Heart right ventricle (tissue), 16 donors: ENCODE measurements at places on chromosomes 6 and 20. TPM values are rescaled to one million over a fixed set of nuclear protein-coding genes. Genes with fewer than 3 reads are reported as not detected.

The TRAPPC3L gene
- total RNA-seq = 0.20 TPM

The GPR6 gene
- not detected for total RNA-seq

The NRN1 gene
- 14.9 TPM for total RNA-seq

- DNase-seq = no peak
- H3K27ac ChIP-seq = no peak overlapping the region
- no peaks in the 10 kb centered on the region for H3K4me1 ChIP-seq
- peaks cover 8% of the 10 kb centered on the region for H3K36me3 ChIP-seq
- H3K27me3 ChIP-seq = no peaks in the 10 kb centered on the region
Observed at GRCh38 chr6:116217069-116217468, 36.8 kb downstream of the TSPYL4 start.

- peak overlapping the region; percentile 85 for H3K27ac ChIP-seq
- no peaks in the 10 kb centered on the region for H3K27me3 ChIP-seq
- H3K36me3 ChIP-seq = peaks cover 16% of the 10 kb centered on the region
- peak overlapping the region; percentile 73 for H3K4me3 ChIP-seq
- H3K4me1 ChIP-seq = peaks cover 51% of the 10 kb centered on the region
Observed at GRCh38 chr6:34888514-34888856, 570 bp upstream of the ANKS1A start.

DNA sequence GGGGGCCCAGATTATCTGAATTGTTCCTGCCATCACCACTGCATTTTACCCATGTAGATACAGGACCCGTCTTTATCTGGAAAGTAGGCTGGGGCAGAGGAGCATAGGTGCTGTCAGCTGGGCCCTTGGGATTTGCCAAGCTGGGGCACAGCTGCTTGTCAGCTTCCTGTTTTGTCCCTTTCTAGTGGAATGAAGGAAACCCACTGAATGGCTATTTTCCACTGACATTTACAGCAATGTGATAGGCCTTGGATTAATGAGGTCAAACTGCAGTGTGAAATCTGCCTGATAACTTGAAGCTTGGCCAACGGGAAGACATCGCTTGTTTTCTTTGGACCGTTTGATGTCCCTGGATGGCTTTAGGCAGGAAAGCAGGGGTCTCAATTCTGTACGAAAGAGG is 6.7 kb downstream of the PPP1R16B start:
- DNase-seq = no peak
- no peak overlapping the region for H3K4me3 ChIP-seq
- H3K27me3 ChIP-seq = peaks cover 26% of the 10 kb centered on the region
- peaks cover 8% of the 10 kb centered on the region for H3K36me3 ChIP-seq

DNA sequence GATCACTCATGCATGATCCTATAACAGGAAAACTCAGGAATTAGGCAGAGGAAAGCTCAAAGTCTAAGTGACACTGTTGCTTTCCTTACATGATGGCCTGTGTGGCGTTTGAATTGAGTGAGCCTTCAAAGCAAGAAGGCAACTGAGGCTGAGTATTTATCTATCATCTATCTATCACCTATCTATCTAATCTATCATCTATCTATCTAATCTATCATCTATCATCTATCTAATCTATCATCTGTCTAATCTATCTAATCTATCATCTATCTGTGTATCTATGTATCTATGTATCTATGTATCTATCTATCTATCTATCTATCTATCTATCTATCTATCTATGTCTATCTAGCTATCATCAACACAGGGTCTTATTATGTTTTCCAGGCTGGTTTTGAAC is 41.8 kb upstream of the BCLAF1 start:
- no peaks in the 10 kb centered on the region for H3K27me3 ChIP-seq
- no peak overlapping the region for H3K4me3 ChIP-seq
- no peaks in the 10 kb centered on the region for H3K4me1 ChIP-seq
- H3K27ac ChIP-seq = no peak overlapping the region

DNA sequence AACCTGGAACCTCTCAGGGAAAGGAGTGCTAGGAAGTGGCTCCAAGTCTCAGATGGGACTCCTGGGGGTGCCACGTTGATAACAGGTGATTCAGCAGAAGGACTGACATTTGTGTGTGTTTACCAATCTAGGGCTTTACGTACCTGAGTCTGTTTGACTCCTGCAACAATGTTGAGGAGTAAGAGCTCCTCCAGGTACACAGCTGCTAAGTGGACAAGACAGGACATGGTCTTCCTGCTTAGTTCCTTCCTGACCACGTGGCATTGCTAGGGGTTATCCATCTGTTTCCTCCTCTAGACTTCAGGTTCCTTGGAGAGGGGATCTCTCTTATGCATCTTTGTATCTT is 164.5 kb upstream of the SLC24A3 start:
- H3K27ac ChIP-seq = no peak overlapping the region
- no peak for DNase-seq
- H3K4me3 ChIP-seq = no peak overlapping the region
- H3K36me3 ChIP-seq = no peaks in the 10 kb centered on the region
- H3K4me1 ChIP-seq = peaks cover 17% of the 10 kb centered on the region

DNA sequence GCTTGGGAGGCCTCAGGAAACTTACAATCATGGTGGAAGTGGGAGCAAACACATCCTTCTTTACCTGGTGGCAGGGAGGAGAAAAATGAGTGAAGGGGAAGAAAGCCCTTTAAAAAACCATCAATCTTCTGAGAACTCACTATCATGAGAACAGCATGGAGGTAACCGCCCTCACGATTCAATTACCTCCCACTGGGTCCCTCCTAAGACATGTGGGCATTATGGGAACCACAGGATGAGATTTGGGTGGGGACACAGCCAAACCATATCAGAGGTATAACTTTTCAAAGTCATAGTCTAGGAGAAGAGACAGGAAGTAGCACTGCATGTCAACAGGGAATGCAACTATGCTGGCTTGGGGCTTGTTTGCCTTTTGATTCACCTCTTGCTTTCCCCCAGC is 59.9 kb upstream of the DTNBP1 start:
- H3K4me1 ChIP-seq = no peaks in the 10 kb centered on the region
- H3K4me3 ChIP-seq = no peak overlapping the region
- no peaks in the 10 kb centered on the region for H3K27me3 ChIP-seq
- no peak for DNase-seq
- H3K27ac ChIP-seq = no peak overlapping the region

GRCh38 chr20:51493346-51493791 is 49.1 kb downstream of the NFATC2 start:
- H3K36me3 ChIP-seq = no peaks in the 10 kb centered on the region
- H3K4me1 ChIP-seq = peaks cover 31% of the 10 kb centered on the region
- H3K27ac ChIP-seq = no peak overlapping the region
- H3K27me3 ChIP-seq = peaks cover 11% of the 10 kb centered on the region
- no peak overlapping the region for H3K4me3 ChIP-seq

DNA sequence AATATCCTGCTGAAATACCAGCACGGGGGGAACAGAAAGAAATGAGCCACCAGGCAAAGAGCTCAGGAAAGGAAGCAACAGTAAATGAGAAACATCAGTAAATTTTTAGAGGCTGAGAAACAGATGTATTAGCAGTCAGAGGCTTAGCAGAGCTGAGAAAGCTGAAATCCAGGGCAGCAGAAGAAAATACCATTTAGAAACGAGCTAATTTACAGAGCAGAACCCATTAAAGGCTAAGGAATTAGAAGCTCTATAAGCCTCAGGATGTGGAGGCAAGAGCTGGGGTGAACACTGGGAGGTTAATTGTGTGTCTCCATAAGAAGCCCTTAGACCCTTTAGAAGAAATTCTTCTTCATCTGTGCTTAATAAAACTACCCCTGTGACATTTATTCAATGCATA is 178.6 kb upstream of the RGS17 start:
- no peaks in the 10 kb centered on the region for H3K36me3 ChIP-seq
- DNase-seq = no peak
- no peaks in the 10 kb centered on the region for H3K27me3 ChIP-seq
- no peak overlapping the region for H3K4me3 ChIP-seq
- H3K27ac ChIP-seq = no peak overlapping the region

GRCh38 chr6:13034316-13034715 is 294.0 kb downstream of the TBC1D7 start:
- H3K4me3 ChIP-seq = no peak overlapping the region
- DNase-seq = no peak
- no peaks in the 10 kb centered on the region for H3K36me3 ChIP-seq
- H3K27ac ChIP-seq = no peak overlapping the region
- H3K4me1 ChIP-seq = peaks cover 29% of the 10 kb centered on the region

DNA sequence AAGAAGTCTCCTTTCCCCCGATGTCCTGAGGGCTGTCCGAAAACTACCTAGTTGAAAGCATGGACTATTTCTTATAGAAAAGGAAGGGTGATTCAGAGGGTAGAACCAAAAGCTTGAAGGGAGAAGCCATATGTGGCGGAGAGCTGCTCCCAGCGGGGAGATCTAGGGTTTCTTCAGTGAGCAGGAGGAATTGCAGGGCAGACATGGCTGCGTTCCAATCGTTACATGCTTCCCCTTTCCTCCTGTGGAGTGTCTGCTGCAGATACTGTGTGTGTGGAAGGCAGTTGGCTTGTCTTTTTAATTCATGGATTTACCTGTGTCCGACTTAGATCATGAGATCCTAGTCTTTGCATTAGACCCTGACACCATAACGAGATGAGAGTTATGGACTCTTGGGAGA is 799.5 kb downstream of the QKI start:
- H3K36me3 ChIP-seq = no peaks in the 10 kb centered on the region
- H3K27me3 ChIP-seq = no peaks in the 10 kb centered on the region
- no peaks in the 10 kb centered on the region for H3K4me1 ChIP-seq

GRCh38 chr20:32743237-32744112 is at the start of gene COMMD7:
TSS of gene COMMD7 (minus strand) at chr20:32743467. CDS start at chr20:32743391, 76 bp downstream.
- no peaks in the 10 kb centered on the region for H3K27me3 ChIP-seq
- peak within 1 kb of the TSS; percentile 86 for H3K4me3 ChIP-seq
- H3K27ac ChIP-seq = peak within 1 kb of the TSS; percentile 86
- peak; percentile 65 for DNase-seq

GRCh38 chr6:166471797-166472260 is 89.1 kb upstream of the MPC1 start:
- peaks cover 35% of the 10 kb centered on the region for H3K36me3 ChIP-seq
- no peaks in the 10 kb centered on the region for H3K27me3 ChIP-seq
- DNase-seq = no peak
- H3K27ac ChIP-seq = no peak overlapping the region
- H3K4me1 ChIP-seq = no peaks in the 10 kb centered on the region

- no peaks in the 10 kb centered on the region for H3K36me3 ChIP-seq
- no peak for DNase-seq
- no peak overlapping the region for H3K4me3 ChIP-seq
- no peaks in the 10 kb centered on the region for H3K4me1 ChIP-seq
- H3K27ac ChIP-seq = no peak overlapping the region
Observed at GRCh38 chr6:110054664-110055386, 76.7 kb downstream of the GPR6 start.

GRCh38 chr6:30722280-30723112 is 2.3 kb downstream of the TUBB start:
- peak overlapping the region; percentile 98 for H3K4me3 ChIP-seq
- H3K27me3 ChIP-seq = no peaks in the 10 kb centered on the region
- H3K36me3 ChIP-seq = peaks cover 9% of the 10 kb centered on the region
- peak overlapping the region; percentile 98 for H3K27ac ChIP-seq

The TMEM74B gene
- 2.4 TPM for total RNA-seq
